Lung (tissue), 17 donors: ENCODE measurements at places on chromosomes 16 and 17.

DNA sequence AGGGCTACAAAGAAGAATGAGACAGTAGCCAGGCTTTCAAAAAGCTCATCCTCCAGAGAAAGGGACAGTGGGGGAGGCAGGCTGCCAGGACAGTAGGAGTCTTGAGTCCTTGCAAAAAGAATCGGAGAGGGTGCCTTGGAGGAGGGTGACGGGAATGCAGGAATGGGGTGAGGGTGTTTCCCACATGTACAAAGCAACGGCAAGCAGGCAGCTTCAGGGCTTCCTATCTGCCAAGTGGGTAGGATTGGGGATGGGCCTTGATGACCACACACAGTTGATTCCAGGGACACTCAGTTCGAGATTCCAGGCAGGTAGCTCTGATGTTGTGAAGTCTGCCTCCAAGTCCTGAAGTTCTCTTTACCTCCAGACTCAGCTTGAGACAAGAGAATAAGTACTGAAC lies 54.4 kb downstream of the C17orf67 start:
- no peak for DNase-seq

- DNase-seq = no peak
Observed at GRCh38 chr16:48817032-48817431, 207.1 kb upstream of the N4BP1 start.

GRCh38 chr16:19330841-19331397 lies 45.4 kb downstream of the CLEC19A start:
- DNase-seq = peak; percentile 96

DNA sequence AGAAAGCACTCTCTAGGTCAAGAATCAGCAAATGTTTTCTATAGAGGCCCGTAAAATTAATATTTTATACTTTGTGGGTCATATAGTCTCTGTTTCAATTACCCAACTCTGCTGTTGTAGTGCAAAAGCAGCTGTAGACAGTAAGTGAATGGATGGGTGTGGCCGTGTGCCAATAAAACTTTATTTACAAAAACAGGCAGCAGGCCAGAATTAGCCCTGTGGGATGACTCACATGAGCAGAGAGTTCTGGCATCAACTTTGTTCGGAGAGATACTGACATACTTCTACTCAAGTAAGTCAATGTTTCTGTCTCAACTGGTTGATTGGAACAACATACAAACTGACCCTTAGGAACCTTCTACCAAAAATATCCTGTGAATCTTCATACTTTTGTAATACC lies 616.2 kb downstream of the MAF start:
- no peak for DNase-seq

- peak; percentile 73 for DNase-seq
Observed at GRCh38 chr17:1251866-1252608, 18.2 kb upstream of the BHLHA9 start.

GRCh38 chr16:49701789-49702494 lies 154.0 kb downstream of the ZNF423 start:
- DNase-seq = peak; percentile 92

DNA sequence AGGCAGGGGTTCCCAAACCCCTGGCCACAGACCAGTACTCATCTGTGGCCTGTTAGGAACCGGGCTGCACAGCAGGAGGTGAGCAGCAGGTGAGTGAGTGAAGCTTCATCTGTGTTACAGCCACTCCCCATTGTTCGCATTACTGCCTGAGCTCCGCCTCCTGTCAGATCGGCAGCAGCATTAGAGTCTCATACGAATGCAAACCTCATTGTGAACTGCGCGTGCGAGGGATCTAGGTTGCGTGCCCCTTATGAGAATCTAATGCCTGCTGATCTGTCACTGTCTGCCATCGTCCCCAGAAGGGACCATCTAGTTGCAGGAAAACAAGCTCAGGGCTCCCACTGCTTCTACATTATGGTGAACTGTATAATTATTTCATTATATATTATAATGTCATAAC lies 25.1 kb upstream of the RMI2 start:
- DNase-seq = no peak

DNA sequence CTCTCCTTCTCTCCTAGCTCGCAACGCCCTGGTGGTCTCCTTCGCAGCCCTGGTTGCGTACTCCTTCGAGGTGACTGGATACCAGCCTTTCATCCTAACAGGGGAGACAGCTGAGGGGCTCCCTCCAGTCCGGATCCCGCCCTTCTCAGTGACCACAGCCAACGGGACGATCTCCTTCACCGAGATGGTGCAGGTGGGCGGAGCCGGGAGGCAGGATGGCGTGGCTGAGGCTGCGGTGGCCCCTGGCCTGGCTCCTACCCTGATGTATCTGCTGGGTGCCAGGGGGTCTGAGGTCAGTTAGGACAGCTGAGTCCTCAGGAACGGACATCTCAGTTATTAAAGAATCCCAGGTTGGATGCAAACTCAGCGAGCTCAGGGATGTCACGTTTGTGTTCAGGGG lies 16.7 kb downstream of the SLC26A11 start:
- no peak for DNase-seq

DNA sequence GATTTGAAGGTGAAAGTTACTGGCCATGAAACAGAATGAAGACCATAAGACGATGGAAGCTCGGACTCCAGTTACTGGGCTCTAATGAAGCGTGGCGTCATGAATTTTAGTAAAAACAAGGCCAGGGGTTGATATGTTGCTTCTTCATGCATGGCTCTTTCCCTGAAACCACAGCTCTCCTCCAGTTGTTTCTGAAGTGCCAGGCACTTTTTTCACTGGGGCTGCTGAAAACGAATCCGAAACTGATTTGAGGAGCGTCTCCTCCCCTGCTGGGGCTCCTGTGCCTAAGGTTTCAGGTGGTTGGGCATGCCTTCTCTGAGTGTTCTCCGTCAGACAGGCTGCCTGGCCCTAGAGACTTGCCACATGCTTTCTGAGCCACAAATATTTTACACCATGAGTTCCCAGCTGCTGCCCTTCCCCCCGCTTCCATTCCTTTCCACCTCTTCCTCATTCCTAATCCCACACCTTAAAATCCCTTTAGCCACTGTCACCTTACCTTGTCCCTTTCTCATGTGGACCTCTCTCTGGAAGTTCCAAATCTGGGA lies 3.7 kb upstream of the MYL4 start:
- DNase-seq = peak; percentile 60

DNA sequence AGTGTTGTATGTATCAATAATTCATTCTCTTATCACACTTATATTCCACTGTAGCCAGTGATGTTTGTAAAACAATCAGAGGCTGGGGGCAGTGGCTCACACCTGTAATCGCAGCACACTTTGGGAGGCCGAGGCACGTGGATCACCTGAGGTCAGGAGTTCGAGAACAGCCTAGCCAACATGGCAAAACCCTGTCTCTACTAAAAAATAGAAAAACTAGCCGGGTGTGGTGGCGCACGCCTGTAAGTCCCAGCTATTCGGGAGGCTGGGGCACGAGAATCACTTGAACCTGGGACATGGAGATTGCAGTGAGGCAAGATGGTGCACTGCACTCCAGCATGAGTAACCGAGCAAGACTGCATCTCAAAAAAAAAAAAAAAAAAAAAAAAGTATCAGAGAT lies 217.0 kb downstream of the CPPED1 start:
- no peak for DNase-seq

DNA sequence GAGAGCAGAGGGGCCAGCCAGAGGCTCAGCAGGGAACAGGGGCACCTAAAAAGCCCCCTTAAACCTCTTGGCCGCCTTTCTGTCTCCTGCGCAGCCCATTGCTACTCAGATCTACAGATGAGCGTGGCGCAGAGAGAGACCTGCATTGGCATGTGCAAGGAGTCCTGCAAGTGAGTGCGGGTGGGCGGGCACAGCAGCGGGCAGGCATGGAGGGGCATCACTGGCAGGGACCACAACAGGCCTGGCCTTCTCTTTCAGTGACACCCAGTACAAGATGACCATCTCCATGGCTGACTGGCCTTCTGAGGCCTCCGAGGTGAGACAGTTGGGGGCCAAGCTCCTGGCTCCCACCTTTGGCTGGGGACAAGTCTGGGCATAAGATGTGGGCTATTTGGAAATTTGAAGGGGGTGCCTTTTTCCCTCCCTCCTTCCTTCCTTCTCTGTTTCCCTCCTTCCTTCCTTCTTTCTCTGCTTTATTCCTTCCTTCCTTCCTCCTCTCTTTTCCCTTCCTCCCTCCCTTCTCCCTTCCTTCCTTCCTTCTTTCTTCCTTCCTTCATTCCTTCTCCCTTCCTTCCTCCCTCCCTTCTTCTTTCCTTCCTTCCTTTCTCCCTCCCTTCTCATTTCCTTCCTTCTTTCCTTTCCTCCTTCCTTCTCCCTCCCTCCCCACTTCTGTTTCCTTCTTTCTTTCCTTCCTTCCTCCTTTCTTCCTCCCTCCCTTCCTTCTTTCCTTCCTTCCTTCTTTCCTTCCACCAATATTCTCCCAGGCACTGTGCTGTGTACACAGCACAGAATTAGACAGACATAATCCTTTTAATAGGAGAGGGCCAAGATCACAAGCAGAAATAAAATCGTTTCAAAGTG lies 75.2 kb downstream of the SCNN1B start:
- DNase-seq = no peak

GRCh38 chr17:30554839-30555751 lies 77.9 kb downstream of the GOSR1 start:
- DNase-seq = no peak

- no peak for DNase-seq
Observed at GRCh38 chr17:67476787-67477335, 99.8 kb downstream of the PITPNC1 start.

- DNase-seq = no peak
Observed at GRCh38 chr17:50052241-50052796, 3.6 kb upstream of the ITGA3 start.

GRCh38 chr16:66273644-66274334 lies 92.7 kb upstream of the CDH5 start:
- no peak for DNase-seq

DNA sequence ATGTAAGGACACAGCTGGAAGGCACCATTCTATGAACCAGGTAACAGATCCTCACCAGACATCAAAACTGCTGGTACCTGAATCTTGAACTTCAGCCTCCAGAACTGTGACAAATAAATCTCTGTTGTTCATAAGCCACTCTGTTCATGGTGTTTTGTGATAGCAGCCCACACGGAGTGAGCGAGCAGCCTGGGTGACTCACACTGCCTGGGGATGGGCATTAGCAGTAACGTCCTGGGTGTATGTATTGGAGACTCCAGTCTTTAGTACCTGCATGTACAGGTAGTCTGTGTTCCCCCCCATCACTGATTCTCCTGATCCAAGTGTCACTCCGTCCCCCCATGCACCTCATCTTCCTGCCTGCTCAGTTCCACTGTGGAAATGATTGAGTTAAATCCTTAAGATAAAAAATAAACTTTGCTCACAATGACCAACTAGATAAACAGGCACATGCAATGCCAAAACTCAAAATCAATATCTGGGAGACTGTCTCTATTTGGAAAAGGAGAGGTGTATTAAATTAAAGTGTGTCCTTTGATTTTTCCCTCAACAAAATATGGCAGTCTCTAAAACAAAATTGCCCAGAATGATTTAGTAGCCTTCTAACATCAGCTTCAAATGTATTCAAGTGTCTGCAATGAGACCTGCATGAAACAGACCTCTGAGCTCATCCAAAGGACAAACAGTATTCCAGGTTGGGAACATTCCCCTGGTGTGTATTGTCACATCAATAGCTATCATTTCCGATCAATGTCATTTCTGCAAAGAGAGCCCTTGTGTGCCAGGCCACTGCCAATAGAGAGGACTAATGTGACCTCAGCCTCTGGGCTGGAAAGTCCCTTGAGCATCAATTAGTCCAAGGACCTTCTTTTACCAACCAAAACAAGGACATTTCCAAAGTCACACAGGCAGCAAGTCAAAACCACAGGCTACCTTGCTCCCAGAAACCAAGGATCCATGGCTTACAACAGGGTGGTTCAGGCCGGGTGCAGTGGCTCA lies 12.2 kb upstream of the VAT1L start:
- no peak for DNase-seq

DNA sequence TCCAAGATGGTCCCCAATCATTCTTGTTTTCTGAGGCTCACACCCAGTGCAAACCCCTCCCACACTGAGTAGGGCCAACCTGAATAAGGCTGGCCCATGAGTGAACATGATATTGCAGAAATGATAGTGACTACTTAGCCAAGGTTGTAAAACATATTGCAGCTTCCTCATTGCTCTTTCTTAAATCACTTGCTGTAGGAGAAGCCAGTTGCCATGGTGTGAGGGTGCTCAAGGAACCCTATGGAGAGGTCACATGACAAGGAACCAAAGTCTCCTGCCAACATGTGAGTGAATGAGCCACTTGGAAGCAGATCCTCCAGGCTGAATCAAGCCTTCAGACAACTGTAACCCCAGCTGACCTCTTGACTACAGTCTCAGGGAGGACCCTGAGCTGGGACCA lies 191.4 kb downstream of the RGS9 start:
- DNase-seq = no peak

GRCh38 chr16:27758544-27758943 lies 208.6 kb downstream of the KATNIP start:
- no peak for DNase-seq

DNA sequence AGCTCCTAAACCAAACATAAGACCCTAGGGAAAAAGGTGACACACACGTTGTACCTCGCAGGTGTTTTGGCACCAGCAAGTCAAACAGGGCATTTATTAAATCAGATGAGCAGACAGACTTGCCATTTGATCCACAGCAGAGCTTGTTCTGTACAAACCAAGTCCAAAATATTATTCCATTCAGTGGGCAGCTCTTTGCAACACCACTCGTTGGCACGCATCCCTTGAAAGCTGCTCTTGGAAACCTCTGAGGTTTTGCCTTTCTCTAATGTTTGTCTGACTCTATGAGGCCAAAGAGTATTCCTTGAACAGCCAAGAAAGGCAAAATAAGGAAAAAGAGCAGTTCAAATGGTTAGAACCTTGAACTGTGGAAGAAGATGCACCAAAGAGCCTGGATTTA lies 12.7 kb downstream of the TMEM100 start:
- DNase-seq = no peak

GRCh38 chr17:63540590-63540989 lies 9.7 kb upstream of the DCAF7 start:
- no peak for DNase-seq

DNA sequence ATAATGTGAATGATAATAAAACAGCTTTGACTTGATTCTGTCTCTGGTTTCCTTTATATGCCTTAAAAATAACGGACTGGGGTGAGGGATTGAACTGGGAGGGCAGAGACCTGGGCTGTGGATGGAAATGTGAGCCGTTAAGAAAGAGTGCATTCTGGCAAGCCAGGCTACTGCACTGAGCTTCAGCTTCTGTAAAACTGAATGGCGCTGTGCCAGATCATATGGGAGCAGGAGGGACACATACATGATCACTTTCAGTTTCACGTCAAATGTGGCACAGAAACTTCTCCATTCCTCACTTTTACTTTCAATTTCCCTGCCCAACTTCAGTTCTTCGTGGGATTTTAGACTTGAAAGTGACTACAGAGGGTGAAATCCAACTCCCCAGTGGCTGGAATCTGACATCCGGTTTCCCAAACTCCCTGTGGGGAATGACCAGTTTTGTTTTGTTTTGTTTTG lies 1.1 kb downstream of the MT2A start:
- peak; percentile 83 for DNase-seq

GRCh38 chr16:67155295-67156142 lies 4.2 kb downstream of the TRADD start:
- peak; percentile 85 for DNase-seq
